ENCODE measurements at places on chromosomes 11 and 22.
A peak's percentile ranks its signal among the peaks of the same experiment; 100 is the strongest.

- DNase-seq = no peak
These were observed 84.3 kb upstream of the SHISAL1 start for GRCh38 chr22:44396727-44397722.

DNA sequence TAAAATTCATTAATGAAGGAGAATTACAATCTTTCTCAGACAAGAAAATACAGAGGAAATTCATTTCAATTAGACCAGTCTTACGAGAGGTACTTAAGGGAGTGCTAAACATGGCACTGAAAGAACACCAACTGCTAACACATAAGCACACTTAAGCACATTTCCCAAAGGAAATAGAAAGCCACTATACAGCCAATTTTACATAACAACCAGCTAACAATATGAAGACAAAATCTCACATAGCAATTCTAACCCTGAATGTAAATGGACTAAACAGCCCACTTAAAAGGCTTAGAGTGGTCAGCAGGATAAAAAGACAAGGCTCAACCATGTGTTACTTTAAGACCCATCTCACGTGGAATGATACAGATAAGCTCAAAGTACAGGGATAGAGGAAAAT is 339.5 kb upstream of the LUZP2 start:
- no peak for DNase-seq

GRCh38 chr22:37511395-37512104 is 7.7 kb downstream of the CARD10 start:
- DNase-seq = no peak

DNA sequence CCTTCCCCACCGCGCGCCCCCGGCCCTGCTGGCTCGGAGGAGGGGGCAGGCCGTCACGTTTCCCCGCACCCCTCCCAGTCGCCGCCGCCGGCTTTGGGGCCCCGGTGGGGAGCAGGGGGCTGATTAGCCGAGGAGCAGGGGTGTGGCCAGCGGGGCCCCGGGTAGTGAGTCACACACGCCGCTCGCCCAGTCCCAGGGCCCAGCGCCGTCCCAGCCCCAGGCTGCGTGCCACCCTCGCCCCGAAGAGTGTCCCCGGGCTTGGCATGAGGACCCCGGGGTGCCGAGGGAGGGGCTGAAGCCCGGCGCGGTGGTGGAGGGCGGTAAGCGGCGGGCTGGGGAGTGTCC is 34.4 kb downstream of the PRDM11 start:
- DNase-seq = peak; percentile 72

DNA sequence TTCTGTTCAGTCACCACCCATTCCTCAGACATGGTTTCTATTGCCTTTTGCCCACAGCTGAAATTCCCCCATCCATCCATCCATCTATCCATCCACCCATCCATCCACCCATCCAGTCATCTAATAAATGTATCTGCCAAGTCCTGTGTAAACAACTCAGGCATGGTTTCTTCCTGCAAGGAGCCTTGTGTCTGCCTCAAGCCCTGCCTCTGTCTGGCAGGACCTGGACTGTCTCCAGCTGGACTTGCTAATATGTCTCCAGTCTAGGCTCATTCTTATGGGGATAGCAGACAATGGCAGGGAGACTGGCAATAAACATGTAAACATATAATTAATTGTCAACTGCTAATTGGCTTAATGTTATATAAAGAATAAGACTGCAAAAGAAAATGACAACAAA is 64.7 kb upstream of the AMPD3 start:
- DNase-seq = peak; percentile 72

DNA sequence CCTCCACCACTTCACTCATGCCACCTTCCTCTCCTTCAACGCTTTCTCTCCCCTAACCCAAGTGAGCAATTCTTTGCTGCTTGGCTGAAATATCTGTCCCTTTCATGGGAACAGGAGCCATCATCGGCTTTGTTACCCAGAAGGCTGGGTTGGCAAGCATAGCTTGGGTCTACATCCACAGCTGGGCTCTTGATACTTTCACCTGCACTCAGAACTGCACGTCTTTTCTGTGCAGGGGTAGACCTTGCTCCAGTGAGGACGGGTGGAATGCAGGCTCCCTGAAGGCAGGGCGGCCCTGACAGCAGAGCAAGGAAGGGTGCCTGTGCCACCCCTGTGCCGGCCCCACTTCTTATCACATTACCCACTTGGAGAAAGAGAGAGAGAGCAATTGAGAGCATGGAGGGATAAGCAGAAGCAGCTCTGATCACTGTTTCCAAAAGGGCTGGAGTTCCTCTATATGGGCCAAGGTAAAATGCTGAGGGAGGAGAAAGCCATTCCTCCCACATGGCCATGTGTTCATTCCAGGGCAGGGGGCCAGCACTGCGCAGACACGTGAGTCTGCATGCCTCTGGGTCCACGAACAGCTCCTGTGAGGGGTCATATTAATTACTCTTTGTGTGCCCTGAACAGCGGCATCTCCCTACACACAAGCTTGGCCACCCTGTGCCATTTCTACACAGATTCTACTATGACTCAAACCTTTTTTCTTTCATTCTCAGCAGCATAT is 181.8 kb downstream of the BUD13 start:
- DNase-seq = no peak

DNA sequence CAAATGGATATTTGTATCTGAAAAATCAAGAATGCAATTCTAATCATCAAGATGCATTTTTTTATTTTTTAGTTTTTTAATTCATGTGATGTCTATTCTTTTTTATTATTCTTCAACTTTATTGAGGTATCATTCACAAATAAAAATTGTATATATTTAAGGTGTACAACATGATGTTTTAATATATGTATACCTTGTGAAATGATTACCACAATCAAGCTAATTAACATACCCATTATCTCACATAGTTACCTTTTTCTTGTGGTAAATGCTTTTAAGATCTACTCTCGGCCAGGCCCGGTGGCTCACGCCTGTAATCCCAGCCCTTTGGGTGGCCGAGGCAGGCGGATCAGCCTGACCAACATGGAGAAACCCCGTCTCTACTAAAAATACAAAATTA is 3.7 kb downstream of the HBB start:
- DNase-seq = no peak

DNA sequence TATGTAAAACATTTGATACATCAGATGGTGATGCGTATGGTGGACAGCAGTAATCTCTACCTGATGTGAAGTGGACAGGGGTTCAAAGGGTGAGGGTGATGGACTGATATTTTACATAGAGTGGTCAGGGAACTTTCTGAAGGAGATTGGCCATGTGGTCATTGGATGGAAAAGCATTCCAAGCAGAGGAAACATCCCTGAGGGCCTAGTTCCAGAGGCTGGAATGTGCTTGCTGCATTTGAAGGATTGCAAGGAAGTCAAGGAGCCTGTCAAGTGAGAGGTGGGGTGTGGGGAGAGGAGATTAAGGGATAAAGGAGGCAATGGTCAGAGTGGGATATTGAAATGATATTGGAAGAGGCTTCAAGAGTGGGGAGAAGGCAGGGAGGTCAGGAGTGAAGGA is 151.9 kb upstream of the NTM start:
- no peak for DNase-seq

DNA sequence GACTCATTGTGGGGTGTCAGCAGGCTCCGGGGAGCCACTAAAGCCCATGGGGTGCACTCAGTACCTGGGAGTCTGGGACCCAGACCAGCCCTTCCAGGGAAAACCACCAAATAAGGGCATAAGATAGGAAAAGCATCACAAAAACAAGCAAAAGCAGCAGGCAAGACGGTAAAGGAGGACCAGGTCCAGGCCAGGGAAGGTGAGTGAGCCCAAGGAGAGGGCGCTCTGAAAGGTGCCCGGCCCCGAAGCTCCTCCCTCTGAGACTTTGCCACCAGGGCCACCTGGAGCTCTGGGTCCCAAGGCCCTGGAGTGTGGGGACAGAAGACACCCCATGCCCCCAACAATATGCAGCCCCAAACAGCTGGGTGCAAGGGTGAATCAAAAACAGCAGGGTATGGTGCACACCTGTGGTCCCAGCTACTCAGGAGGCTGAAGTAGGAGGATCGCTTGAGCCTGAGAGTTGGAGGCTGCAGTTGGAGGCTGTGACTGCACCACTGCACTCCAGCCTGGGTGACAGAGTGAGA is 5.2 kb upstream of the IL17REL start:
- no peak for DNase-seq

DNA sequence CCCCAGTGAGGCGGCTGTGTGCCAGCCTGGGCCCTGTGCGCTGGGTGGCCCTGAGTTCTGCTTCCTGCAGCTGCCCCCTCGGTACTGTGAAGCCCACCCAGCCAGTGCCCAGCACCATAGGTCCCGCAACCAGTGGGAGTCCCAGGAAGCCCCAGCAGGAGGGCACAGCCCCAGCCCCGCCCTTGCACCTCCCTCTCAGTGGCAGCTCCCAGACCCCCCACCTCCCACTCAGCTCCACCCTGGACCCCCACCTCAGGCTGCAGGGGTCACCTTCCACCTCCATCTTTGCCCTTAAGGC is 30.9 kb downstream of the MOB2 start:
- no peak for DNase-seq

DNA sequence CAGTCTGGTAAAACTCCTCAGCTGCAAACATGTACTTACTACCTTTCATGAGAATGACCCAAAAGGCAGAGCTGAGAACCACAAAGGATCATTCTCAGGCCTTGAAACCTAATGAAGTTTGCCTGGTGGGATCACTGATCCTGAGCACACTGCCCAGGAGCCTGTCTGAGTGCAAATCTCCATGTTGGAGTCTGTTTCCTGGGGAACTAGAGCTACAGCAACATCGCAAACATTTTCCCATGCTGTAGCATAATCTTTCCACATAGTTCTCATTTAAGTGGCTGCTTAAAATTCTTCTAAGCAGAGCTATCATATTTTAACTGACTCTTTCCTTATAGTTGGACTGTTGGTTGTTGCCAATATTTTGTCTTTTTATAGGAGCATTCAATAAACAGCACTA is 58.5 kb downstream of the GUCY1A2 start:
- DNase-seq = peak; percentile 78

DNA sequence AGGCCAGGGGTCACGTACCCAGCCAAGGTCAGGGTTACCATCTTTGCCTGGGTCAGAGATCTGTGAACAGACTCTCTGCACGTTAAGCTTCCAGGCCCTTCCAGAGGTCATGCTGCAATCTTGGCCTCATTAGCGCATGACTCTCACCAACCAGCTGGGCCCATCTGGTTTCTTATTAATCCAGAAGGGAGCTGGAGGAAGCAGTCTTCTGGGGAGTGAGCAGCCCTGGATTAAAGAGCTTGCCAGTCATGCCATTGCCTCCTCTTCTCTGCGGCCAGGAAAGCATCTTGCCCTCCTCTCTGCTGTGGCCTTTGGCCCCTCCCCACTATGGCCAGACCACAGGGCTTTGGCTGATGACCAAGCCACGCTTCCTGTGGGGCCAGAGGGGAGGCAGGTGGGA is 57.4 kb downstream of the CHST1 start:
- DNase-seq = no peak

DNA sequence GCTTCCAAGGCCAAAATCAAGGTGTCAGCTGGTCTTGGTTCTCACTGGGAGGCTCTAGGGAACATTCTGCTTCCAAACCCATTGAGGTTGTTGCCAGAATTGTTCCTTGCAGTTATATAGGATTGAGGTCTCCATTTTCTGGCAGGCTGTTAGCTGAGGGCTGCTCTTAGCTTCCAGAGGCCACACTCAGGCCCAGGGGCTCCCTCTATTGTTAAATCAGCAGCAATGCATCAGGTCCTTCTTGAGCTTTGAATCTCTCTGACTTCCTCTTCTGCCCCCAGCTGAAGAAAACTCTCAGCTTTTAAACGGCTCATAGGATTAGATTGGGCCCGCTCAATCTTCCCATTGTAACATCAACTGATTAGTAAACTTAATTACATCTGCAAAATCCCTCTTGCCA is 39.3 kb upstream of the BSX start:
- peak; percentile 68 for DNase-seq

DNA sequence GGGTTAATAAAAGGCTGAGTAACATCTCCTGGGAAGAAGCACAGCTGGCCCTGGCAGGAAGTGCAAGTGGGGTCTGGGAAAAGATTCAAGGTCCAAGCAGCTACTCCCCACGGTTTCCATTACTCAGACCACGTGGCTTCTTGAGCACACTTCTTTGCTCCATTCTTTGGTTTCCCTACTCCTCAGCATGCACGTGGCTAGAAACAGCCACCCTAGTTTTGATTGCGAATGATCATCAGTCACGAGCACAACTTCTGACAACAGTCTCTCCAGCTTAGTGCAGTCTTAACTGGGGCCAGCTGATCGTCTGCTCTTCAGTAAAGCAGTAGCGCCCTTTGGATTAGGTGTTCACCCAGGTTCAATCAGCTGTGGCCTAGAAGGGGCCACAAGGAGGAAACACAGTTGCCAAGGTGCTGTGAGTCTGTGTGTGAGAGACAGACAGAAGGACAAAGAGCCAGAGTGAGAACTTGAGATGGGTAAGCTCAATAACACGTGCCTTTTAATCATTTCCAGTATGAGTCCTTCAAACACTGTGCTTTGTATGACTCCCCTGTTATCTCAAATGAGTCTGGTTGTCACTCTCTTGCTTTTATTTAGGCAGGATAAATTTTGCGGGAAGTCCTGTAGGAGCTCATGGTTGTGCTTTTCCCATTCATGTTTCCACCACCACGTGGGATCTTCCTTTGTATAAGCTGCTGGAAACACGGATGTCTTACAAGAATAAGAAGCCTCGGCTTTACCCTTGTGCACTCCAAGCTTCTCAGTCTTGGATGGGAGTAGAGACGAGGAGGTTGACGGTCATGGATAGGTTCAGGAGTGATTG is 901 bp upstream of the PARVA start:
- peak; percentile 88 for DNase-seq

DNA sequence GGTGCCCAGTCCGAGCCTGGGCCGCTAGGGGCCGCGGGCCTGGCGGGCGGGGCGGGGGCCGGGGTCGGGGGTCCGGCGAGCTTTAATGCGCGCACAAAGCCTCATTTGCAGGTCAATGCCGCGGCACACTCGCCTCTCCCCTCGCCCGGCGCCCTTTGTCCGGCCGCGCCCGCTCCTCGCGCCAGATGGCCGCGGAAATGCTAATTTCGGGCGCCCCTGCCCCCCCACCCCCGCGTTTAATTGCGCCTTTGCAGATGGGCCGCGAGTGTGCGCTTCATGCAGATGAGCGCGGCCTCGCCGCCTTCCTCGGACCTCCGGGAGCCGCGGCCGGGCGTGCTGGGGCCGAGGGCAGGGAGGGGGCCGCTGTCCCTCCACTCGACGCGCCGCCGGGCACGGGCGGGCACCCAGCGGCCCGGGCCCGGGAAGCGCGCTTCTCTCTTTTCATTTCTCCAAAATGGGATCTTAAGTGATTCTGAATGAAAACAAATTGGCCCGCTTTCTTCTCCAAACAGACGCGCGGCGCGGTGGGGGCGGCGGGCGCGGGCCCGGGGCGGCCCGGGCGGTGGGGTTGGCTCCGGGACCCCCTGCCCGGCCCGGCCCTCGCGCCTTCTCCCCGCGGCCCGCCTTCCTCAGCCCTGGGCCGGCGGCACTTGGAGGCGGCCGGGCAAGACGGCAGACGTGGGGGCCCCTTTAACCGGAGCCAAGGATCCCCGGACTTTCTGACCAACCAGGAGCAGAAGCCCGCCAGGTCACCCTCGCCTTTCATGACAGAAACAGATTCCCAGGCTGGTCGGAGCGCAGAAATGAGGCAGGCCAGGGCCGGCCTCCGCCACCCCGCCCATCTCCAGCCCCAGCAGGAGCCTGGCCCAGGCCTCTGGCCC is 22.9 kb downstream of the CDKN1C start:
- no peak for DNase-seq
